ENCODE measurements at places on chromosomes 4 and X. TPM values are rescaled to one million over a fixed set of nuclear protein-coding genes. Genes with fewer than 3 reads are reported as not detected.

DNA sequence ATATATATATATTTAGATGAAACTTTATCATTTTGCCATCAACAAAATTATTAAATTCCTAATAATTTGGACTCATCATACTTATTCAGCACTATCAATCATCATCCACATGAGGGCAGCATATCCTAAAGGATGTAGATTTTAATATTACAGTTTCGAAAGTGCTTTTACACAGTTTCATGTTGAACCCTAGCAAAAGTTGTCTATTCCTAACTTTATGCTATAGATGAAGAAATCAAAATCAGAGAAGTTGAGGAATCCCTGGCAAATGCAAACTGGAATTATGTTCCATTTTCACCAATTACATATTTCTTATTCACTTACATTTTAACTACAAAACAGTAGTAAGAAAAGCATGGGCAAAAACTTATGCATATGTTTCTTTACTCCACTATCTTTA, 36.6 kb upstream of the UGT2A1 start:
- no peak overlapping the region for H3K27ac ChIP-seq
- no peak overlapping the region for H3K4me3 ChIP-seq
- no peaks in the 10 kb centered on the region for H3K36me3 ChIP-seq
- H3K4me1 ChIP-seq, result no peaks in the 10 kb centered on the region
- H3K27me3 ChIP-seq, result peaks cover 6% of the 10 kb centered on the region

DNA sequence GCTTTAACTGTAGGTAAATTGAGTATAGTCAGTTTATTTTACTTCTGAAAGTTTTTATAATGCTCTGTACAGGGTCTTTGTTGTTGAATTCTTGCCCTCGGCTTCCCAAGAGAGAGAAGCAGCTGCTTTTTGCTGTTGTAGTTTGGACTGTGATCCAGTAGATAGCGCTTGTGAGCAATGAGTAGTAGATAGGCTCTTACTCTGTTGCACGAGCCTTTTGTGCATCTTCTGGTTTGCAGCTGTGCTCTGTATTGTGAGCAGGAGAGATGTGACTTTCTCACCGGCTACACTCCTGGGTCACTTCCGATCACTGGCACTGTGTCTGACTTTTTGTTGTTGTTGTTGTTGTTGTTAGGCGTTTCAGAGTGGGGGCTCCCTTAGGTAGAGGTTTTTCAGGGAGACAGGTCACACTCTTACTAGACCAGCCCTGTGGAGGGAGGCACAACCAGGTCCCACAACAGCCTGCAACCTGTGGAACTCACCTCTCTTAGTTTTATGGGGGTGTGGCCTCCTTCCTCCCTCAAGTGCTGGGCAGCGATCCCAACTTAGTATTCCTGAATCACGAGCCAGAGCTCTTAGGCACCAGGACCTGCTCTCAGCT, 822.1 kb upstream of the GALNTL6 start:
- no peak overlapping the region for H3K27ac ChIP-seq
- no peak overlapping the region for H3K4me3 ChIP-seq
- no peaks in the 10 kb centered on the region for H3K27me3 ChIP-seq
- DNase-seq, result no peak
- no peaks in the 10 kb centered on the region for H3K4me1 ChIP-seq

GRCh38 chrX:107629540-107629909, 1.2 kb downstream of the PRPS1 start:
- H3K36me3 ChIP-seq, result peaks cover 3% of the 10 kb centered on the region
- H3K4me3 ChIP-seq, result peak overlapping the region; percentile 96
- no peaks in the 10 kb centered on the region for H3K27me3 ChIP-seq

DNA sequence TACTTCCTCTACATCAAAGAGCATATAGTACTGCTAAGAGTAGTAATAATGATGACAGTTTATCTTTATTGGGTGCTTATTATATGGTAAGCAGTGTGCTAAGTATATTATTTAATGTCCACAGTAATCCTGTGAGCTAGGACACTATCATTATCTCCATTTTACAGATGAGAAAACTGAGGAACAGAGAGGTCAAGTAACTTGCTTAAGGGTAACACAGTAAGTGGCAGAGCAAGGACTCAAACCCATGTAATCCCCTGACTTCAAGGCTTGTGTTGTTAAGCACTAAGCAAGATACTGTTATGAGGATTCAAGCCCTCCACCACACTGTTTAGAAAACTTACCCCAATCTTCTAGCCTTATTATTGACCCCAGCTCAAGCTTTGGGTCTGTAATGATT, 202.4 kb downstream of the ENOX2 start:
- DNase-seq, result no peak
- H3K4me1 ChIP-seq, result no peaks in the 10 kb centered on the region
- H3K27me3 ChIP-seq, result no peaks in the 10 kb centered on the region
- peaks cover 3% of the 10 kb centered on the region for H3K36me3 ChIP-seq
- H3K27ac ChIP-seq, result no peak overlapping the region

DNA sequence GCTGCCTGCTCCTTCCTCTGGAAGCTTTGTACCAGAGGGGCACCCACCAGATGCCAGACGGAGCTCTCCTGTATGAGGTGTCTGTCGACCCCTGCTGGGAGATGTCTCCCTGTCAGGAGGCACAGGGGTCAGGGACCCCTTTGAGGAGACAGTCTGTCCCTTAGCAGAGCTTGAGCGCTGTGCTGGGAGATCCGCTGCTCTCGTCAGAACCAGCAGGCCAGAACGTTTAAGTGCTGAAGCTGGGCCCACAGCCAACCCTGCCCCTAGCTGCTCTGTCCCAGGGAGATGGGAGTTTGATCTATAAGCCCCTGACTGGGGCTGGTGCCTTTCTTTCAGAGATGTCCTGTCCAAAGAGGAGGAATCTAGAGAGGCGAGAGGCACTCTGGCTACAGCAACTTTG, 260.3 kb upstream of the GPRIN3 start:
- peaks cover 6% of the 10 kb centered on the region for H3K27me3 ChIP-seq
- no peak overlapping the region for H3K4me3 ChIP-seq
- peaks cover 8% of the 10 kb centered on the region for H3K4me1 ChIP-seq
- no peak overlapping the region for H3K27ac ChIP-seq
- H3K36me3 ChIP-seq, result no peaks in the 10 kb centered on the region

DNA sequence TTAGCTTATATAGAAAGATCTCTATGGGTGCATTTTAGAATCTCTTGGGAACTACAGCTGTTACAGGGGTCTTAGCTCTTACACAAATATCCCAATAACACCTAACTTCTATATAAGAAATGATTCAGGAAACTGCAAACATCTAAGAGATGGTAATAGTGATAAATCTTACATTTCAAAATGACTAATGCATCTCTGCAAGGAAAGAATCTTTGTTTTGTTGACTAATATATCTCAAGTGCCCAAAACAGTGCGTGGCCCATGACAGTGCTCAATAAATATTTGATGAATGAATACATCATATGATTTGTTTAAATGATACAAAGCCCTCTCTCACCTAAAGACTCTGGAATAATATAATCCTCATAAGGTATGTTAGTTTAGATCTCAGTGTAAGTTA, 47.5 kb downstream of the CENPE start:
- no peaks in the 10 kb centered on the region for H3K27me3 ChIP-seq
- no peak overlapping the region for H3K27ac ChIP-seq
- no peaks in the 10 kb centered on the region for H3K4me1 ChIP-seq
- no peak for DNase-seq
- peaks cover 62% of the 10 kb centered on the region for H3K36me3 ChIP-seq
- no peak overlapping the region for H3K4me3 ChIP-seq

GRCh38 chrX:107452581-107452980, 3.1 kb downstream of the FRMPD3 start:
- H3K27me3 ChIP-seq, result peaks cover 41% of the 10 kb centered on the region
- no peaks in the 10 kb centered on the region for H3K36me3 ChIP-seq
- no peak overlapping the region for H3K4me3 ChIP-seq
- DNase-seq, result no peak
- peaks cover 6% of the 10 kb centered on the region for H3K4me1 ChIP-seq

GRCh38 chr4:1399508-1400190, 6.6 kb downstream of the NKX1-1 start:
- peaks cover 12% of the 10 kb centered on the region for H3K27me3 ChIP-seq
- H3K36me3 ChIP-seq, result peaks cover 4% of the 10 kb centered on the region
- DNase-seq, result no peak
- H3K27ac ChIP-seq, result no peak overlapping the region

GRCh38 chrX:13000301-13000811, 25.4 kb downstream of the TMSB4X start:
- H3K4me1 ChIP-seq, result peaks cover 69% of the 10 kb centered on the region
- no peak for DNase-seq
- peak overlapping the region; percentile 98 for H3K27ac ChIP-seq
- H3K36me3 ChIP-seq, result no peaks in the 10 kb centered on the region
- H3K4me3 ChIP-seq, result peak overlapping the region; percentile 63
- H3K27me3 ChIP-seq, result no peaks in the 10 kb centered on the region

DNA sequence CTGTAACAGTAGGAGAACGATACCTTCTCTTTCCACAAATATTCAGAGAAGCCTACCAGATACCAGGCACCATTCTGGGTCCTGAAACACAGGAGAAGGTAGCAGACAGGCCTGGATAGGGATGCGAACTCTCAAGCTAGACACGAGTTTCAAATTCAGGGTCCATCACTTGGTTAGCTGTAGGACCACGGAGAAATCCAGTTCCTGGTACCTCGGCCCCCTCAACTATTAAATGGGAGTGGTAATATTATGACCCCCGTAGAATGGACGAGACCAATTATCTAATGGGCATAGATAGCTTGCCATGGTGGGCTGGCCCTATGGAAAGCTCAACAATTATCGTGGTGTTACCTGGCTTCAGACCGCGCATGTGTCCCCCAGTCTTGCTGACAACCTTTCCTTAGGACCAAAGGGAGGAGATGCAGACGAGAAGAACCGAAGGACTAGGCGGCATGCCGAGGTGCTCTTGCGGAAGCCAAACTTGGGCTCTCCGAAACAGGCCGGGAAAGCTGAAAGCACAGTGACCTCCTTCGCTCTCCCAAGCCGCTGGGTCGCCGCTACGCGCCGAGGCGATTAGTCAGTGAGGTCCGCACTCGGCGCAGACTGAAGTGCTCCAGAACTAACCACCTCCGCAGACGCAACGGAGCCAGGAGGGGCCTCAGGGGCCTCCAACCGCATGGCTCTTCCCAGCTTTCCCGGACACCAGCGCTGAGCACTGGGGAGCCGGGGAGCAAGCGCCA, 19.6 kb downstream of the NKX3-2 start:
- H3K4me3 ChIP-seq, result no peak overlapping the region
- H3K36me3 ChIP-seq, result no peaks in the 10 kb centered on the region
- no peak overlapping the region for H3K27ac ChIP-seq
- peaks cover 3% of the 10 kb centered on the region for H3K4me1 ChIP-seq

DNA sequence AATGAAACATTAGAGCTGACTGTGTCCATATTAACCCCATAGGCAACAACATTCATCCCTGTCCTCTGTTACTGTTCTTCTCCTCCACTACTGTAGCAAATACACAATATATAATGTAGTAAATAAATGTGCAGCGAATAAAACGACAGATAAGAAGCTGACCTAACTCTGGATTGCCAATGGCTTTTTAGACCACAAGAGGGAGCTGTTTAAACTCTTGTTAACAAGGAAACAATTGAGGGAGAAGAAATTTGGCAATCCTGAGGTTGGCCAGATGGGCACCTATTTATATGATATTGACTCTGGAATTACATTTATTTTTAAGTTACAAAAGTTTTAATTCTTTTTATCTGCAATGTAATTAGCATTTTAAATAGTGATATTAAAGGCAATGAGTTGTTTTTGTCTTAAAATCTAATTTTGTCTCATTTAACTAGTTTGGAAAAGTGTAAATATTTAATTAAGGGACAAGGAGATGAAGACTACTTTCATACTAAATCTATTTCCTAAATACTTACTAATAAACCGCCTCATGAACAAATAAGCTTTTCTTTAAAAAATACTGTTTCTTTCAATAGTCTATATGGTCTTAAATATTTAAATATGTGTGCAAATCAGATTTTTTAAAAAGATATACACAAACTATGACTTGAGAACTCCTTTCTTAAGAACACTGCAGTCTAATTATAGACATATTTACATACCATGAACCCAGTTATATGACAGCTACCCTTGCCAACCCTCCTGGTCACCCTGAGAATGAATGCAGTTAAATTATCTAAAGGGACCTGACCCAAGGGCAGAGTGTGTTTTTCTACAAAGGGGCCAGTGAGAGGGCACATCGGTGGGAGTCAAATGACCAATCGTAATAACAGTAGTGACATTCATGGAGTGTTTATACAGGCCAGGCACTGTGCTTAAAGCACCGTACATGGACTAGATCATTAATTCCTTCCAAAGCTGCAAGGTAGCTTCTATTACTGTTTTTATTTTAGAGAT, 52.9 kb upstream of the HPF1 start:
- no peak overlapping the region for H3K4me3 ChIP-seq
- no peaks in the 10 kb centered on the region for H3K36me3 ChIP-seq
- DNase-seq, result no peak
- peaks cover 4% of the 10 kb centered on the region for H3K4me1 ChIP-seq

GRCh38 chrX:91414713-91415112, 19.9 kb upstream of the PABPC5 start:
- H3K4me1 ChIP-seq, result no peaks in the 10 kb centered on the region
- DNase-seq, result no peak
- no peaks in the 10 kb centered on the region for H3K27me3 ChIP-seq
- no peak overlapping the region for H3K4me3 ChIP-seq
- H3K27ac ChIP-seq, result no peak overlapping the region

DNA sequence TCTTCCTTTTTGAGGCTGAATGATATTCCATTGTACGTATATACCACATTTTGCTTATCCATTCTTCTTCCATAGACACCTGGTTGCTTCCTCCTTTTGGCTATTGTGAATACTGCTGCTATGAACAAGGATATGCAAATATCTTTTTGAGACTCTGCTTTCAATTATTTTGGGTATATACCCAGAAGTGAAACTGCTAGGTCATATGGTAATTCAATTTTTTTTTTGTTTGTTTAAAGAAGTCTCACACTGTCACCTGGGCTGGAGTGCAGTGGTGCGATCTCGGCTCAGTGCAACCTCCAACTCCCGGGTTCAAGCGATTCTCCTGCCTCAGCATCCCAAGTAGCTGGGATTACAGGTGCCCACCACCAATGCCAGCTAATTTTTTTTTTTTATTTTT, 75.3 kb downstream of the METTL14 start:
- peaks cover 44% of the 10 kb centered on the region for H3K36me3 ChIP-seq
- DNase-seq, result no peak
- H3K4me1 ChIP-seq, result peaks cover 15% of the 10 kb centered on the region
- H3K27me3 ChIP-seq, result no peaks in the 10 kb centered on the region

DNA sequence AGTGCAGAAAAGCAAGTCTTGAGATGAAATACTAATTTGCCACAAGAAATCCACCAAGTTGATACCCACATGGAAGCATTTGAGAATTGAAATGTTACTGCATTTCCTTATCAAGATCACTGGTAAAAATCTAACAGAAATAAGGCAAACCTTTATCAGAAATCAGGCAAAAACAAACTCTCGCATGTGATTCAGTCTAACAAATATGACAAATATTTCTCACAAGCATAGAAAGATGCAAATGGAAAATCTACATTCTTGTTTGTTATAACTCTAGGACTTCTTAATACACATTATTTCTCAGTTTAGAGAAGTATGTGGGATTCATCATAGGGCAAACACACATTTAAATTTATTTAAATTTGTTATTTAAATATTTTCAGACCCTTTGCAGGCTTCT, 52.9 kb downstream of the TXK start:
- H3K4me1 ChIP-seq, result peaks cover 9% of the 10 kb centered on the region
- H3K4me3 ChIP-seq, result no peak overlapping the region
- H3K27ac ChIP-seq, result no peak overlapping the region
- no peak for DNase-seq
- no peaks in the 10 kb centered on the region for H3K27me3 ChIP-seq

The CFAP47 gene
- not detected for total RNA-seq

The PCYT1B gene
- total RNA-seq, result not detected

The CYTL1 gene
- total RNA-seq, result not detected

The ATOH1 gene
- total RNA-seq, result not detected

The HTR2C gene
- total RNA-seq, result not detected

The CCDC160 gene
- not detected for total RNA-seq

Measured in activated T-helper 1 cell treated with anti-CD3 and anti-CD28 coated beads, Interleukin-12 subunit alpha, Interleukin-12 subunit beta, Interleukin-2, Interleukin-4 antibody, amounts not matched to agents 30 ng/mL and 10 ng/mL and 1 ng/mL, durations not matched to agents 14 hours and 24 hours and 36 hours (primary cell).